ENCODE measurements at places on chromosomes 2 and 18. TPM values are rescaled to one million over a fixed set of nuclear protein-coding genes. Genes with fewer than 3 reads are reported as not detected.
A peak's percentile ranks its signal among the peaks of the same experiment; 100 is the strongest.

RAB6C gene
- total RNA-seq, result not detected

DNA sequence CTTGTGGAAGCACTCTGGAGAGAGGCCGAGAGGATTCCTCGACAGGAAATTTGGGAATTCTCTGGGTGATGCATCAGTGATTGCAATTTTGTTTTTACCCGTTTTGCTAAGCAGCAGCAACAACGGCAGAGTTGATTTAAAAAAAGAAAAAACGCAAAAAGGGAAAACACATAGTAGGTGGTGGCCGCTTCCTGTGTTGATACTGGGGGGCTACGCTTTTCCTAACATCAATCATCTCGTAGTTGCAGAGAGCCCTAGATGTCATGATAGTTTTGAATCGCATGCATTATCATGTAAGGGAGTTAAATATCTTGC lies 271 bp upstream of the RBM43 start:
- no peaks in the 10 kb centered on the region for H3K4me1 ChIP-seq
- no peaks in the 10 kb centered on the region for H3K36me3 ChIP-seq
- no peak for DNase-seq
- peak overlapping the region; percentile 98 for H3K27ac ChIP-seq
- H3K4me3 ChIP-seq, result peak overlapping the region; percentile 95
- H3K27me3 ChIP-seq, result no peaks in the 10 kb centered on the region

- no peaks in the 10 kb centered on the region for H3K27me3 ChIP-seq
- no peaks in the 10 kb centered on the region for H3K36me3 ChIP-seq
- DNase-seq, result peak; percentile 77
- no peaks in the 10 kb centered on the region for H3K4me1 ChIP-seq
Observed at GRCh38 chr18:50649821-50650220, 89.9 kb downstream of the MAPK4 start.

INHA gene
- total RNA-seq, result not detected

DNA sequence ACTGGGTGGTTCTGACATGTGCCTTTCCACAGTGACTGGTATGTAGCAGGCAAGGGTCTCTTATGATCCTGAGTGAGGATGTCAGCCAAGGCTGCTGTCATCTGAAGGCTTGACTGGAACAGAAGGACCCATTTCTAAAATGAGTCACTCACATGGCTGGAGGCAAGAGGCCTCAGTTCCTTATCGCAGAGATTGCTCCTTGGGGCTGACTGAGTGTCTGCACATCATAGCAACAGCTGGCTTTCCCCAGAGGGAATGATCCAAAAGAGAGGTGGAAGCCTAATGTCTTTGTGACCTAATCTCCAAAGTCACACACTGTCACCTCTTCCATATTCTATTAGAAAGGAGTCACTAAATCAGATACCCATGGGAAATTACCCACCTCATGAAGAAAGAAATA lies 114.0 kb downstream of the NEDD4L start:
- H3K4me3 ChIP-seq, result no peak overlapping the region
- no peaks in the 10 kb centered on the region for H3K27me3 ChIP-seq
- H3K36me3 ChIP-seq, result no peaks in the 10 kb centered on the region
- H3K27ac ChIP-seq, result no peak overlapping the region
- no peaks in the 10 kb centered on the region for H3K4me1 ChIP-seq

DNA sequence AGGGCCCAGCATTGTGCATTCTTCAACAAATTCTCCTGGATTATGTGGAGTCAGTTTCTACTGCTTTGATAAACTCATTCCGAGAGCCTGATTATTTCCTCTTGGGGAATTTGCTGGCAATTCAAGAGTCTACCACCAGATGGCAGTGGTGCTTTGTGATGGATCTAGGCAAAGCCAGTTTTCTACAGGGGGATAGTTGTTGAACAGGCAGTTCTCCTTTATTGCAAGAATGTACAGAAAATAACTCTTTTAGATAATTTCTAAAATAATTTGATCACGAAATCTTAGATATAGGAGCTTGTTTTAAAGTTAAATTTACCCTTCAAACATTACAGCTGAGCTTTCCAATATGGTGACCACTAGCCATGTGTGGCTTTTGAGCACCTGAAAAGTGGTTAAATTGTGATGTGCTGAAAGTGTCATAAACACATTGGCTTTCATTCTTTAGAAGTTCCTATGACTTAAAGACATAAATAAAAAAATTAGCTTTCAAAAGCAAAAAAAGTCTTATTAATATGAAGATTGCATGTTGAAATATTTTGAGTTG lies 66.7 kb upstream of the HAAO start:
- peak; percentile 30 for DNase-seq
- H3K4me3 ChIP-seq, result no peak overlapping the region
- peaks cover under 1% of the 10 kb centered on the region for H3K4me1 ChIP-seq
- peak overlapping the region; percentile 53 for H3K27ac ChIP-seq
- no peaks in the 10 kb centered on the region for H3K36me3 ChIP-seq

- peak overlapping the region; percentile 59 for H3K4me3 ChIP-seq
- H3K4me1 ChIP-seq, result no peaks in the 10 kb centered on the region
- no peaks in the 10 kb centered on the region for H3K36me3 ChIP-seq
- H3K27ac ChIP-seq, result peak overlapping the region; percentile 87
Observed at GRCh38 chr18:79400091-79400590, 4.4 kb downstream of the NFATC1 start.
